ENCODE measurements at places on chromosomes 7 and 10. TPM values are rescaled to one million over a fixed set of nuclear protein-coding genes. Genes with fewer than 3 reads are reported as not detected.
A peak's percentile ranks its signal among the peaks of the same experiment; 100 is the strongest.

GRCh38 chr7:40810274-40810673 lies 675.5 kb downstream of the SUGCT start:
- no peak for DNase-seq

GRCh38 chr10:47230482-47230881 lies 69.5 kb upstream of the GDF10 start:
- no peak for DNase-seq

GRCh38 chr7:158617737-158618128 lies 30.1 kb upstream of the PTPRN2 start:
- DNase-seq = no peak

- DNase-seq = no peak
Observed at GRCh38 chr7:143382791-143383641, 1.9 kb downstream of the ZYX start.

DNA sequence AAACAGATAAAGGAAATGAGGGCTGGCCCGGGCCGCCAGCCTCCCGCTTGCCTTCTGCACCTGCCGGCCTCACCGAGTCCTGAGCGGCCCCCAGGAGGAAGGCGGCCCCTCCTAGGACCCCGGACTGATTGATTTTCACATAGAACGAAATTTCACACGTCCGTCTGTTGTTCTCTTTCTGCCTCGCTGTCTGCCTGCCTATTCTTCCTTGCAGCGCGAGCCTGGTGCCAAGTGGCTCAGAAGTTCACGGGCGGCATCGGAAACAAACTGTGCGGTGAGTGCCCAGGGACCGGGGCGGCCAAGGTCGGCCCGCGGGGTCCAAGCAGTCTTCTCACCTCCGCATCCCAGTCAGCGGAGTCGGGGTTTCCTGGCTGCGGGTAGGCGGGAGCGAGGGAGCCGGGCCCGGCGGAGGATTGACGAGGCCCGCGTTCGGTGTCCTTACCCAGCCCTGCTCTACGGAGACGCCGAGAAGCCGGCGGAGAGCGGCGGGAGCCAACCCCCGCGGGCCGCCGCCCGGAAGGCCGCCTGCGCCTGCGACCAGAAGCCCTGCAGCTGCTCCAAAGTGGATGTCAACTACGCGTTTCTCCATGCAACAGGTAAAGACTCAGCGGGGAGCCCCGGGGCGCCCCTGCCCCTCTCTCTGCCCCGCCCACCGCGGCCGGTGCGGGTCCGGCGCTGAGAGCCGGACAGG lies 967 bp downstream of the GAD2 start:
- no peak for DNase-seq

DNA sequence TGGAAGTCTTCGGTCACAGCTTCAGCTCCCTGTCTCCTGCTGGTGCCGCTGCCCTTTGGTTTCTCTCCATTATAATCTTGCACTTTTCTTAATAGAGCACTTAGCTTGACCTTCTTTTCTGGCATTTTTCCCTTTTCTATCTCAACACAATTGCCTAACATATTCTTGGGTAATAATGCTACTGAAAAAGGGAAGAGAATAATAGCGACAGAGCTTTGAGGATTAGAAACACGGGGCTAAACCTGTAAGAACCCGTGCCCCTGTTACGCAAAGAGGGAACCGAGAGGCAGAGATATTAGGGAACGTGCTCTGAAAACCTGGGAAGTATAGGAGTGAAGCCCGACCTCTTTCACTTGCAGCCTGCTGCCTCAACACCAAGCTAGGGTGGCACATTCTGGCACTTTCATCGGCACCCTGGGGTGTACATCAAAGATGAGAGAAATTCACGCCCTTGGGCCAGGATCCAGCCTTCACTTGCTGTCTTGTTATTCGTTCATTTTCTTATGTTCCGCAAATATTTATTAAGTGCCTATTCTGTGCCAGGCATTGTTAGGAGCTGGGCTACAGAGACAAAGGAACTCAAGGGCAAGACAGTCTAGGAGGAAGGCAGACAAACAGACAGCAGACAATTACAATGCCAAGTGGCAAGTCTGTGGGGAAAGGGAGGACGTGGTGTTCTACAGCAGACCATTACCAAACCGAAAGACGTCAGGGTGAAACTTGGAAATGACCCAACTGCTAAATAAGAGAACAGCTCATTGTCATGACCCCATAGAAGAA lies 33.0 kb upstream of the GALNTL5 start:
- no peak for DNase-seq

- no peak for DNase-seq
Observed at GRCh38 chr10:11284291-11285085, 266.8 kb downstream of the CELF2 start.

GRCh38 chr7:125506331-125506730 lies 576.7 kb upstream of the POT1 start:
- no peak for DNase-seq

DNA sequence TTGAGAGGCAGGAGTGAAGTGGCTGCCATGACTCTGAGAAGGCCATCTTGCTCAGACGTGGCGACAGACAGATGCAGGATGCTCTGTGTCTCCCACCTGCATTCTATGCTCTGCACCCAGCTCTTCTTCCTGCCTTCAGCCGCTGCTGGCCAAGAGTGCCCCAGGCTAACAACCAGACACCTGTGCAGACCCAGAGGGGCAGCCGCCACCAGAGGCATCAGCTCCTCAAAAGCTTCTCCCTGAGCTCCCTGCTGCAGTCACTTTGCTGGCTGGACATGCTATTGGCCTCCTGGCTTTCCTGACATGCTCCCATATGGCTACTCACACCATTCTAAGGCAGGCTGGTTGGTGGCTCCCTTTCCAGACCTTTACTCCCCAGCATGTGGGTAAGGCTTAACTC lies 70.6 kb upstream of the GRB10 start:
- no peak for DNase-seq

- DNase-seq = peak; percentile 50
Observed at GRCh38 chr7:29988424-29989256, 961 bp downstream of the SCRN1 start.

DNA sequence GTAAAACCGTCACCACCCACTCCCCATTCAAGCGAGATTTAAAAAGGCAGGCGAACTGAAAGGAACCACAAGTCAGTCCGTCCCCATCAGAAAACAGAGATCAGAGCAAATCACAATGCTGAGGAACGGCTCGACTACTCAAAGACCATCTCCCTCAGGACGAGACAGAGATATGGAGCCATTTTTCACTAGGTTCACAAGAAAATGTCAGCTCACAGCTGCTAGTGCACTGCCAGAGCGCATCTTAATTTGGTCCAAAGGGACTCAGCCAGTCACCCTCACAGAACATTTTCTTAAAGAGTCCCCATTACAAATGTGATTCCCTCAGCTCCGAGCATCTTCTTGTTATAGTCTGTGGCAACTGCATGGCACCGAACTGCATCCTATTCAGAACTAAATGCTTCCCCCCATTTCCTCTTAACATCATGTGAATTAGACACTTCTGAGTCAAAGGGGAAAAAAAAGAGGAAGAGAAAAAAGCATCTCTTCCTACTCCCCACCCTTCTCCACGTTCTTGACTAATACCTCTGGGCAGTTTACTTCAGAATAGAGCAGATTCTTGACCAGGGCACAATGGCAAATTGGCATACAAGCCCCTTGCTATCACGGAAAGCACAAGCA lies 683.9 kb downstream of the MAGI2 start:
- no peak for DNase-seq

DNA sequence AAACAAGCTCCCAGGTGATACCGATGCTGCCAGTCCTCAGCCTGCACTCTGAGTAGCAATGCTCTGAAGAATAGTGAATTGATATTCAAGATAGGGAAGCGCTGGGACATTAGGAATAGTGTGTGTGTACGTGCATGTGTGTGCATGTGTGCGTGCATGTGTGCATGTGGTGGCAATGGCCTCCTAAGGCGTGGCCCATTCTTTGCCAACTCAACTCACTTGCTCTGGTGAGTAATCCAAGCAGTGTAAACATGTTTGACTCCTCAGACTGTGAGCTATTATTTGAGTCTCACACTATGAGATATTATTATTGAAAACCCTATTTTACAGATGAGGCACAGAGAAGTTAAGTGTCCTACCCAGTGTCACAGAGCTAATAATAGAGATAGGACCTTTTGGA lies 186.6 kb downstream of the RAB11FIP2 start:
- no peak for DNase-seq

DNA sequence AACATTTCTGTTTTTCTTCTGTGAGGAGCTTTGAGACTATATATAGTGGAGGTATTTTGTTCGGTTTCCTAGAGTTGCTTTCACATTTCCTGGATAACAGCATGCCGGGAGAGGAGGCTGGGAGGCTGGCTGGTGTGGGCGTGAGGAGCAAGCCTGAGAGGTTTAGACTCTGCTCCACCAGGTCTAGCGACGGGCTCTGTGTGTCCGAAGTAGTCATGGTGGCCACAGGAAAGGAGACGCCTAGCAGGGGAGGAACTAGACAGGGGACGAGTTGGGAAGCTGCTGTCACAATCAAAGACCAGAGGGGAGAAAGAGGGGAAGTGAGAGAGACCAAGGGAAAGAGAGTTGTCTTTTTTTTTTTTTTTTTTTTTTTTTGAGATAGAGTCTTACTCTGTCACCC lies 19.6 kb downstream of the PTPRE start:
- no peak for DNase-seq

- no peak for DNase-seq
Observed at GRCh38 chr7:113819474-113819873, 99.3 kb downstream of the PPP1R3A start.

Gene SLC16A9
- 1.5 TPM for total RNA-seq

Gene SPDYE16
- 0.26 TPM for total RNA-seq

Gene DNA2
- total RNA-seq = 7.2 TPM

Gene LDB3
- total RNA-seq = 2.7 TPM

Gene ZCWPW1
- total RNA-seq = 2.9 TPM

Gene PPP1R17
- not detected for total RNA-seq

Gene OR9A2
- total RNA-seq = not detected

Gene CHCHD1
- total RNA-seq = 24.8 TPM

Data from left lung (tissue), 14 donors.